ENCODE measurements at places on chromosomes 3 and 15.

DNA sequence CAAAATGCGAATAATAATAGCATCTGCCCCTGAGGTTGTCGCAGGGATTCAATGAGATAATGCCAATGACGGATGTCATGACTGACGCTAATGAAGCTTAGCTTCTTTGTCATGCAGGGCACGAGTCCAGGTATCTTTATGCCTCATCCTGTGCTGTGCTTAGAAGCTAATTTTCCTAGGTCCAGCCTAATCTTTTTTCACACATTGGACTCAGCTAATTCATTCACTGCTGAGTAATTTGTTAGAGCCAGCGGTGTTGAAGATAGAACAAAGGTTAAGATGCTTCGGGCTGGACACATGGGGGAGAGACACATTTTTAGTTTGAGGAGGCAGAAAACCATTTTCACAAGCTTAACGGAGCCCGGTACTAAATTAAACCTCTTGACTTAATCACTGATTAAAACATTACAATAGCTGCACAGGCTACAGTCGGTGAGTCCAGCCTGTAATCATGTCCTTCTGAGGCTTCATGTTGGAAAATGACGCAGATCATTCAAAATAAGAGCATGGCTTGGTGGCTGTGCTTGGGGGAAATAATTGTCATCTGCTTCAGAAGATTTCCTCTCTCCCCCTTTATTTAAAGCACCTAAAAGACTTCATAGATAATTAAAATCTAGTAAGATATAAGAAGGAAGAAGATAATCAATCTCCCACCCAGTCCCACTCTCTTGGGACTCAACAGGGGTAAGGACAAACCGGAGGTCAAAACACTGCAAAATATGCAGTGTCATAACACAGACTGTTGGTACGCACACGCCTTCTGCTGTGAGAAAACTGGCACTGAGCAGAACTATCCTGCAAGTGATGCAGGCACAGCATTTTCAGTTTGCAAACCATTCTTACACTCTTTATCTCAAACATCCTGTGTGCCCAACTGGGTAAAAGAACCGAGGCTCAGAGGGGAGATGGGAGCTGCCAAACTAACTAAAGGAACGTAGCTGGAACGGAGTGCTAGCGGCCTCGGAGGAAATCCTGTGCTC, 3.3 kb upstream of the CCDC174 start:
- no peak for DNase-seq

DNA sequence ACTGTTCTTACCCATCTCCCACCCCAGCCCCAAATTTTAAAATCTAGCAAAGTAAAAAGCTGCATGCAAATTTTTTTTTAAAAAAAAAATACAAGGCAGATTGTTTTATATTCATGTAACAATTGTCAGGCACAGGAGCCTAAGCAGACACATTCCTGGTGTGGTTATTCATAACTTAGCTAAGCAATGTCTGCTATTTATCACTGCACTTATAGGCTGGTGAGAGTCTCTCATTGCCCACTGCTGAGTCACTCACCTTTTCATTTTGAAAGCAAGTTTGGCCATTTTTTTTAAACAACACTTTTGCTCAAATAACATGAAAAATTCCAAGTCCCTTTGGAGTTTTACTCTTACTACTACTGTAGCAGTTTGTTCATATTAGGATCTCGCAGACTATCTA, 413.9 kb downstream of the RBMS3 start:
- no peak for DNase-seq

GRCh38 chr3:107919239-107919638, 171.6 kb downstream of the CD47 start:
- DNase-seq = no peak

DNA sequence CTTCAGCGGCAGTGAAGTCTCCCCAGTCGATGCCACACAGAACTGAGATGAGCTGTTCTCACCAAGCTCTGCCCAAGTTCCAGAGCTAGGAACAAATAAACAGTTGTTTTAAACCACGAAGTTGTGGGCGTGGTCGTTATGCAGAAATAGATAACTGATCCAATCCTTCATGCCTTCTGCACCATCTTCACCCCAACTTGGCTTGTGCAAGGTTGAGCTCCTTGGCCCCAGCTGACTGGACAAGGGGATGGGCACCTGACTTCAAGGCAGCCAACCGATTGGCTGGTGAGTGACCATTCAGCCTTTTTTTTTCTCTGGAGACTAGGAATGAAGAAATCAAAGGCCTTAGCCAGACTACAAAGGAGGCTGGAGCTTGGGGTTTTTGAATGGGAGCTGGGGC, 23.9 kb downstream of the LINGO1 start:
- DNase-seq = no peak

DNA sequence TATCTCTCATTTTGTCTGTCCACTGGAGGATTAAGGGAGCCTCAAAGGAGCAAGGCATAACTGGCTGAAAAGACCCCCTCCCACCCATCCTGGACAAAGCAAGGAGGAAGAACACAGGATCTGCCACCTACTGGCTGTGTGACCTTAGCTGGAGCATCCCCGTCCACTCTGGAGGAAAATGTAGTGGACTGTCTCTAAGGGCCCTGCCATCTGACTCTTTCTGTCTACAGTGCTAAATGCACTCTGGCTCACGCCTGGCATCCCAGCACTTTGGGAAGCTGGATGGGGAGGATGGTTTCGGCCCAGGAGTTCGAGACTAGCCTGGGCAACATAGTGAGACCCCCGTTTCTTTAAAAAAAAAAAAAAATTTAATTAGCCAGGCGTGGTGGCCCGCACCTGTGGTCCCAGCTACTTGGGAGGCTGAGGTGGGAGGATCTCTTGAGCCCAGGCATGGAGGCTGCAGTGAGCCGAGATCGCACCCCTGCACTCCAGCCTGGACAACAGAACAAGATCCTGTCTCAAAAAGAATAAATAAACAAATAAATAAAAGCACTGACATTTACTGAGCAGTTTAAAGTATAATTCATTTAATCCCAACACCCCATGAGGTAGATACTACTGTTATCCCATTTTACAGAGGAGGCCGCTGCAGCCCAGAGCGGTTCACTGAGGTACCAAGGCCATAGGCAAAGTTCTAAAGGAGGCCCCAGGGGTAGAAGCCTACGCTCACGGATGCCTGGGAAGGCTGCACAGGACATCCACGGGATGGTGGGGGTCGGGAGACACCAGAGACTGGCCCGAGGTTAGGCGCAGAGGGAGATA, 1.1 kb downstream of the TBC1D2B start:
- peak; percentile 47 for DNase-seq

- DNase-seq = no peak
Measured at GRCh38 chr15:54820098-54820497, 376.6 kb downstream of the RSL24D1 start.

DNA sequence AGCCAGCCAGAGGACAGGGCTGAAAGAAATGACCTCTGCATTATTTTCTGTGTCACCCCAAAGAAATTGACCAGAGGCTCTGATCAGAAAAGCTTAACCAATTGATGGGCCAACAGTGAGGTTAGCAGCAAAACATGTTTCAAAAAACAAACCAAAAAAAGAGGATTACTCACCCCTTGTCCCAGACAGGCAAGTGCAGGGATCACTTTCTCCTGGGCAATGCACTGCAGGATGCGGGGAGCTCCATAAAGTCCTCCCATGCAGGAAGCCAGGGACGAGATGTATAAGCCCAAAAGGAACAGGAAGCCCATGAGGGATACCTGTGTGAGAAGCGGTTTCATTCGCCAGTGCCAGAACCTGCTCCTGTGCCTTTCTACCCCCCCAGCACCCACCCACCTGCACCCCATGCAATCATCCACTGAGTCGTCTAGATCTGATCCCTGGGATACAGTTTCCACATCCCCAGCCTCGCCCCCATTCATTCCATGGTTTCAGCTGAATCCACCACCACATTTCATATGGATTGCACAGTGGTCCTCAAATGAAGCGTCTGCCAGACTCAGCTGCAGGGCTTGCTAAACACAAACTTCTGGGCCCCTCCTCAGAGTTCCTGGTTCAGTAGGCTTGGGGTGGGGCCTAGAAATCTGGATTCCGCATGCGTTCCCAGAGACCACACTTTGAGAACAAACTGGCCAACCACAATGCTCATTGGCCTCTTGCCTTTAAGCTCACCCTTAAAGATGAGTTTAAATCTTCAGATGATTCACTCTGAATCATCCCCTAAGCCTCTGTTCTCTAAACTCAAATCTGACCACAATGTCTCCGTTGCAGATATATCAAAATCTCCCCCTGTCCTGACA, 54.4 kb upstream of the HEG1 start:
- DNase-seq = no peak

DNA sequence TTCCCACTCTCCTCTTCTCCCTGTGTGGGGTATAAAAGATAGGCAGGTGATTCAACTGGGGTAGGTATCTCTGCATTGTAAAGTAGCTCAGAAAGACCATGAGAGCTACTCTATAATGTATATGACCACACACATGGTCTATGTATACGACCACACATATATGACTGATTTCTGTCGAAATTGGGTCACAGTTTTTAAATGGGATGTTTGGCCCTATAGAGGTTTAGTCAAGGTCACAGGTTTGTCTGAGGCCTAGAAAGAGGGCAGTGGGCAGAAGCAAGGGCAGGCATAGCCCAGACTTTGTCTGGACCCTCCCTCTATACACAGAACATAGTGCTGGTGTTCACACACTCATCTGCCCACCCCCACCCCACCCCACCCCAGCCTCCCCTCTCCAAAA, 4.4 kb downstream of the LAMP3 start:
- no peak for DNase-seq

- DNase-seq = no peak
Measured at GRCh38 chr3:141506071-141506470, 19.2 kb downstream of the RASA2 start.

DNA sequence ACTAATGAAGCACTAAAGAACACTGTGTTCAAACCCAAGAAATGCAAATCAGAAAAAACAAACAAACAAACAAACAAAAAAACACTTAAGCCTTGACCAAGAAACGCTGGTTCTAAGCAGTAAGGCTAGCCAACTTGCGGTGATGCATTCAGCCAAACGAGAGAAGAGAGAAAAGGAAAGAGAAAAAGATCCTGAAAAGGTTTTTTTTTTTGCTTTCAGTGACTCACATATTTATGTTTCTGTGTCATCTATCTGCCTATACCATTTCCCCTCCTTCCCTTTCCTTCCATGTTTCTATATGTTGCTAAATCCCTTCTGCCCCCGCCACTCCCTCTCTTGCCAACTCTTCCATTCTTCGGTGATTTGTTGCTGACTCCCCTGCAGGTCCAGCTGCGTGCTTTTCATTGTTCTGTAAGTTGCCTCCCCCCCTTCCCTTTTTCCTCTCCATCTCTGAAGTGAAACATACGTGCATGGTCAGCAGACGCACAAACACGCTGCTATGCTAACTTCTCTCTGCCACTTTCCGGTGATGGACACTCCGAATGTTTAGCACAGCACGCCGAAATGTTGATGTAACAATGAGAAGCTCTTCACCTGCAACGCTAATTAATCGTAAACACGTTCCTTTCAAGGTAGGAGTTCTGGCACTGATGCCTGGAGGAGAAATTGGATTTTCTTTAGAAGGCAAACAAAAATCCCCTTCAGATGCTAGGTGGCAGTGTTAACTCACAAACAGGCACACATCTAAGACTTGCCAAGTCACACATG, 154.4 kb downstream of the TUSC7 start:
- DNase-seq = no peak

GRCh38 chr3:62592408-62592807, 219.1 kb upstream of the FEZF2 start:
- DNase-seq = no peak

DNA sequence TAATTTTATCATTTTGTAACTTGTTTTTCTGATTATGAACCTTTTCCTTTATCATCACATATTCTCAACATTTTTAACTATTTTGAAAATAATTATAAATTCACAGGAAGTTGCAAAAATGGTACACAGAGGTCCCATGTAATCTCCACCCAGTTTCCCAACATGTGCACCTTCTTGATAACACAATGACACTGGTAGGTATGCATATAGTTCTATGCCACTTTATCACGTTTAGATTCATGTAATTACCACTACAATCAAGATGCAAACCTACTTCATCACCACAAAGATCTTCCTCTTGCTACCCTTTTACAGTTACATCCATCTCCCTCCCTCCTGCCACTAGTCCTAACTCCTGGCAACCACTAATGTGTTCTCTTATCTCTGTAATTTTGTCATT, 413.9 kb downstream of the SHQ1 start:
- DNase-seq = no peak

DNA sequence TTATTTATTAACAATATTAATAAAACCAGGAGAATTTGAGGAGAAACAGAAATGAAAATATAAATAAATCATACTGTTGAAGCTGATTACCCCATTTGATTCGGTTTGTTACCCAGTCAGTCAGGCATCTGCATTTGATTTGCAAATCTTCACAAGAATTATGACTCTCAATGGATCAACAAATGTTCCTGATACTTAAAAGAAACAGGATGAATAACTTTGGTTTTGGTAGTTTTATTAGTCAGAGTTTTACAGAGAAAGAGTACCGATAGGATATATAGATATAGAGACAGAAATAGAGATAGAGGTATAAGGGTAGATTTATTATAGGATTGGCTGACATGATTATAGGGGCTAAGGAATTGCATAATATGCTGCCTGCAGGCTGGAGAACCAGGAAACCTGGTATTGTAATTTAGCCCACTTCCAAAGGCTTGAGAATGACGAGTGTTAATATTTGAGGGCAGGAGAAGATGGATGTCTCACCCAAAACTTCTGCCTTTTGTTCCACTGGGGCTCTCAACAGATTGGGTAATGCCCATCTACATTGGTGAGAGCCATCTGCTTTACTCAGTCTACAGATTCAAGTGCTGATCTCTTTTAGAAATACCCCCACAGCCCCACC, 241.6 kb upstream of the COL8A1 start:
- DNase-seq = no peak

GRCh38 chr15:34647569-34648293, 64.3 kb upstream of the GOLGA8B start:
- DNase-seq = no peak

- DNase-seq = no peak
Measured at GRCh38 chr3:10492364-10493201, 12.8 kb downstream of the ATP2B2 start.

DNA sequence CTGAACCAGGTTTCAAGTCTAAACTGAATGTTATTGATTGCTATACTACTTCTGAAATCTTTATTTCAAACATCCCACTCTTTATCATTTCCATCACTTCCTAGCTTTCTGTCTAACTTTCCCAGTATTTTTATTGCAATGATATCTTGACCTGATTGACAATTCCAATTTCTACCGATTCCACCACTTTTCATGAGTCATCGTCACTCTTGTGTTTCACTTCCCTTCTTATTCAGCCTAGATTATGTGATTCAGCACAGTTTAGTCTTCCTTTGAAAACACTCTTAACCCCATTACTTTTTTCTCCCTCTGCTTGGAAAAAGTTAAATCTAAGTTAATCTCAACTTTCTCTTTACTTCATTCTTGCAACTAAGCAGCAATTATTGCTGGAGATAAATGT, 62.6 kb downstream of the SLC7A14 start:
- no peak for DNase-seq

- no peak for DNase-seq
Measured at GRCh38 chr3:65516998-65517397, 521.7 kb downstream of the MAGI1 start.

DNA sequence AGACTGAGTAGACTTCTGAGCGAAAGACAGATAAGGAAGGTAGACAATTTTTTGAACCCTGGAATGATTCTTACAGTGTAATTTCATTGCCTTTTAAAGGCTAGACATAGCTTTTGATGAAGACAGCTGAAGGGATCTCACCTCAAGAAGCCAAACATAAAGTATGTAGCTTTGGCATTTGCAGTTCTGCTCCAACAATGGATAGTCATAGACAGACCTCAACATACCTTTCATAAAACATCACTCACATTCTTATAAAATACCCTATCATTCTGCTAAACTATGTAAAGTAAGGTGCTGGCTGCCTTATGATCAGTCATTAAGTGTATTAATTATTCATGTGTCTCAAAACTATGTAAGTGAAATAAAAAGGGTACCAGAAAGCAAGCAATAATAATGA, 70.0 kb downstream of the UBE3A start:
- no peak for DNase-seq

- DNase-seq = no peak
Measured at GRCh38 chr3:105423397-105423796, 56.7 kb downstream of the ALCAM start.
